ENCODE measurements at places on chromosomes 7 and 10. TPM values are rescaled to one million over a fixed set of nuclear protein-coding genes. Genes with fewer than 3 reads are reported as not detected.

Gene CDK14
- total RNA-seq = not detected

Gene AGMO
- total RNA-seq = not detected

DNA sequence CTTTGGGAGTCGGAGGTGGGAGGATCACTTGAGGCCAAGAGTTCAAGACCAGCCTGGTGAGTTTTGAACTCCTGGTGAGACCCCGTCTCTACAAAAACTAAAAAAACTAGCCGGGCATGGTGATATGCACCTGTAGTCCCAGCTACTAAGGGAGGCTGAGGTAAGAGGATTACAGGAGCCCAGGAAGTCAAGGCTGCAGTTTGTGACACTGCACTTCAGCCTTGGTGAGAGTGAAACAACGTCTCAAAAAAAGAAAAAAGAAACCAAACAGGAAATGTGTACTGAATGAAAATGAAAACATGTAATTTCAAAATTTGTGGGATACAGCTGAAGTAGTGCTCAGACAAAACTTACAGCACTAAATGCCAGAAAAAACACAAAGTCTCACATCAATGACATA, 7.6 kb downstream of the ARHGAP12 start:
- DNase-seq = no peak

DNA sequence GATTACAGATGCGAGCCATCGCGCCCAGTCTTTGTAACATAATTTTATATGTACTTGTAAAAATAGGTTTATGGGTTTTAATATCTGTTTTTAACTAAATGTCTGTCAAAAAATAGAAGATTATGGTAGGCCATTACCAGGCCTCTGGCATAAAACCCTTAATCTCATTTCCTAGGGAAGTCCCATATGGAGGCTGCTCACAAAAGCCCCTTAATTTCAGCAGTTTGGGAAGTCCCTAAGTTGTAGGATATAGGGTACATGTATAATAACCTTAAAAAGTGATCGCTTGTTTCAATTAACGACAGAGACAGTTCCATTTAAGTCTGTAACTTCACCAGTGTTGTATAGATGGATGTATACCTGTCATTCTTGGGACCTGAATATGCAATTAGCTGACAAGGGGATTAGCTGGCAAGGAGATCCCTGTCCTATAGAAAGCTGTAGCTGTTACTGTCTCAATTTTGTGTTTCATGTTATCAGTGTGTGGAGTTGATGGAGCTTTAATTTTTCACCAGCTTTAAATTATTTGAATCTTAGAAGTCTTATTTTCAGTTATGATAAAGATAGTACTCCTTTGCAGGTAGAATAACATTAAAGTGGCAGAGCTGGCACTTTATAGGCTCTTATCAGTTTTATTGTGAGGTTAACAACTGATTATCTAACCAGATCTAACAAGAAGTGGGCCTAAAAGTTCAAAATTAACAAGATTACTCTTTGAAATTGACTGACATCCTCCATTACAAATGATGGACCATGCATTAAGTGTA, 10.5 kb downstream of the TRIM24 start:
- DNase-seq = no peak

GRCh38 chr10:664301-664700, 25.2 kb downstream of the DIP2C start:
- DNase-seq = no peak

All from G401 (cell line).